ENCODE measurements at places on chromosomes 13 and 19. TPM values are rescaled to one million over a fixed set of nuclear protein-coding genes. Genes with fewer than 3 reads are reported as not detected.

GRCh38 chr19:10027158-10027997 is 14.1 kb downstream of the RDH8 start:
- H3K27ac ChIP-seq: no peak overlapping the region
- H3K36me3 ChIP-seq: no peaks in the 10 kb centered on the region
- no peak overlapping the region for H3K4me3 ChIP-seq
- no peaks in the 10 kb centered on the region for H3K27me3 ChIP-seq

GRCh38 chr13:97719736-97720135 is 233.7 kb upstream of the IPO5 start:
- H3K27me3 ChIP-seq: no peaks in the 10 kb centered on the region
- no peaks in the 10 kb centered on the region for H3K4me1 ChIP-seq
- DNase-seq: no peak
- H3K4me3 ChIP-seq: no peak overlapping the region

DNA sequence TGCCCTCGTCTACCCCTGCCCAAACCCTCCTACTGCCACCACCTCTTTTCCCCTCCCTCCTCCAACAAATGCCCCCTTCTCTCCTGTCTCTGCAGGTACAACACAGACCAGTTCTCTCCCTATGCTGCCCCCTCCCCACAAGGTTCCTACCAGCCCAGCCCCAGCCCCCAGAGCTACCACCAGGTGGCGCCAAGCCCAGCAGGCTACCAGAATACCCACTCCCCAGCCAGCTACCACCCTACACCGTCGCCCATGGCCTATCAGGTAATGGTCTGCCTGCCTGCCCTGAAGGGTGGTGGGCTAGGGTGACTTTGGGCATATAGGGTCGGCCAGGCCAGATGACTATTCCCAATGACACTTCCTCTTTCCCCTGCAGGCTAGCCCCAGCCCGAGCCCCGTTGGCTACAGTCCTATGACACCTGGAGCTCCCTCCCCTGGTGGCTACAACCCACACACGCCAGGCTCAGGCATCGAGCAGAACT is 6.5 kb upstream of the TIMM50 start:
- peak; percentile 81 for DNase-seq
- no peak overlapping the region for H3K4me3 ChIP-seq
- H3K27me3 ChIP-seq: no peaks in the 10 kb centered on the region
- no peaks in the 10 kb centered on the region for H3K4me1 ChIP-seq
- H3K36me3 ChIP-seq: peaks cover 44% of the 10 kb centered on the region
- no peak overlapping the region for H3K27ac ChIP-seq

FUT6 gene
- polyA plus RNA-seq: 58.4 TPM

PDE4C gene
- polyA plus RNA-seq: not detected

TNFAIP8L1 gene
- 16.0 TPM for polyA plus RNA-seq

SMARCA4 gene
- polyA plus RNA-seq: 59.8 TPM

Data from kidney (tissue), 22 donors.